SHP77 (cell line): ENCODE measurements at places on chromosomes 16 and 17.
A peak's percentile ranks its signal among the peaks of the same experiment; 100 is the strongest.

- no peak for DNase-seq
These were observed 30.7 kb upstream of the SSTR2 start for GRCh38 chr17:73133911-73134649.

GRCh38 chr16:72139908-72140307, 32.0 kb downstream of the PMFBP1 start:
- no peak for DNase-seq

DNA sequence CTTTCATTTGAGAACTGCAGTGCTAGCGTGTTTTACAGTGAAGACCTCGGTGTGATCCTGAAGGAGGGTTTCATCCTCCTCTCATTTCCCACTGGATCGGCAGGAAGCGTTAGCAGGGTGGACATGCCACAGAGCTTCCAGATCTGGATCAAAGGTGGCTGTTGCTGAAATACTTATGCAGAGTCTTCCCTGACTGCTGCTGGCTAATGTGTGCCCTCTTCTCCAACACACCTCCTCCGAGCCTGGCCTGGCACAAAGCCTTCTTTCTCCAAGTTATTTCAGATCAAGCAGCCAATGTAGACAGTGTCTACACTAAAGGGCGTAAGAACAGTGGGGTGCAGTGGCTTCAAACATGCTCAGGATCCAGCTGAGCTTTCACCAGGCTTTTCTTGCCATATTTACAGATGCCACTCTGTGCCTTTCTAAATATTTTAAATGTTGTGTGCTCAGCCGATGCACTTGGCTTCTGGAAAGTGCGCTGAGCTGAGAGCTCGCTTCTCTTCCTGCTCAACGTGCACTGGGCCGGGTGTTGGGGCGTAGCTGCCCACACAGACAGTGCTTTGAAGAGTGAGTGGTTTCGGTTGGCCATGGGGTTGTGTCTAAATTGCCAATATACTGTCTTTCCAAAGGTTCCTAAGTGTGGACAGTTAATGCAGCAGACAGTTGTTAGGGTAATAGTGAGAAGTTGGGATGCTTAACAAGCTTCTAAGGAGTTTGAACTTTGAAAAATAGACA, 2.1 kb downstream of the ZNF750 start:
- no peak for DNase-seq

GRCh38 chr16:47018223-47018891, 44.9 kb upstream of the DNAJA2 start:
- peak; percentile 81 for DNase-seq
